ENCODE measurements at places on chromosomes 11 and 22.

DNA sequence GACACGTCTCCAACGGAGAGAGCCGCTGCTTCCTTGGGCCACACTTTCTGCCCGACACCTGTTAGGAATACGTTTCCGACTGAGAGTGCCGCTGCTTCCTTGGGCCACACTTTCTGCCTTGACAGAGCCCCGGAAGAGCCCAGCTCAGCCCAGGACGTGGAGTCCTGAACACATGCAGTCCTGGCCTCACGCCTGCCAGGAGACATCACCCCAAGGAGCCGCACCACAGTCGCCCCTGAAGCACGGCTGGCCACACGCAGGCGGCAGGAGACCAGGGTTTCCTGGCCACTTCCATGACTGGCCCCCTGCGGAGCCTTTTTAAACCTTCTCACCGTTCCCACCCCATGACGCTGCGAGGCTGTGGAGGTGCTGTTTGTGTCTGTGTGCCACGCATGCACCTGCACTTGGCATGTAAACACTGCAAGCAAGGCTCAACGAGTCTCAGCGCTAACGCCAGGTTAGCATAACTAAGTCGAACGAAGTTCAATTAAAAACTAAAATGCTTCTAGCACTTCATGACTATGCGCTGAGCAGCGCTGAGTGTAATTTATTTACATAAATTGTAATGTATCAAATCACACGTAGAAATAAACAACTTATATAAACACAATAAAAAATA, 8.8 kb downstream of the TOLLIP start:
- no peak for DNase-seq

- no peak for DNase-seq
These were observed 40.7 kb upstream of the CLMP start for GRCh38 chr11:123235656-123236261.

GRCh38 chr11:126034039-126034932, 28.4 kb downstream of the CDON start:
- no peak for DNase-seq

GRCh38 chr11:77090046-77090372, 12.6 kb upstream of the OMP start:
- DNase-seq, result no peak

- DNase-seq, result no peak
These were observed 81.2 kb downstream of the GUCY1A2 start for GRCh38 chr11:106937111-106937510.

DNA sequence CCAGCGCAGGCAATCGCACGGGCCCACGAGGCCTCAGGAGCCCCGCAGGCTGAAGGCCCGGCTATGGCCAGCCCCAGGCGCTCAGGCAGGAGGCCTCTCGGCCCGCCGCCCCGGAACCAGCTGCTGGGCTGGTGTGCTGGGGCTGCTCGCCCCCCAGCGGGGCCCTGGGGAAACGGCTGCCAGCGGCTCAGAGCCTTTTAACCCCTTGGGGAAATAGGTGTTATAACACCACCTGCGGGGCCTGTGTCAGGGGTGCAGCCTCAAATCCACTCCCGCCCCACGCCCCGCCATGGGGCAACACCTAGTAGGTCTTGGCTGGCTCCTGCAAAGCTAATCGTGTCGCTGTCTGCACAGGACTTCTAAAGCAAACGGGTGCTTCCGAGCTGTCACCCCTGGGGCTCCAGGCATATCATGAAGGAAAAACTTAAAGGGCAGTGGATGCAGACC, 237.4 kb downstream of the TTC28 start:
- DNase-seq, result no peak

- no peak for DNase-seq
These were observed 15.8 kb upstream of the EHD1 start for GRCh38 chr11:64894070-64894811.

DNA sequence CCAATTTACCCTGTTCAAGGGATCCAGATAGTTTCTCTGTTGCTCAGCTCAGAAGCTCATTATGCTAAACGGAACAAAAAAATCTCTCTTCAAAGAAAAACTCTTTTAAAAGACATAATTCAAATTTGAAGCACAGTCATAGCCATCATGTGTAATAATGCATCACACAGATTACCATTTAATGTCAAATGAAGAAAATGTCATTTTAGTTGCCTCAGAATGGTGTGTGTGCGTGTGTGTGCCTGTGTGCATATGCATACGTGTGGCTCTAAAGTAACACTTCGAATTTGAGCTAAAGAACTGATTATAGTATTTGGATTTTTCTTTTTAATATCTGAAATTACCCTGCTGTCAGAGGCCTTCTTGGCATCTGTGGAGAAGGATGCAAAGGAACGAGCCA, 9.9 kb downstream of the TTC12 start:
- DNase-seq, result no peak

DNA sequence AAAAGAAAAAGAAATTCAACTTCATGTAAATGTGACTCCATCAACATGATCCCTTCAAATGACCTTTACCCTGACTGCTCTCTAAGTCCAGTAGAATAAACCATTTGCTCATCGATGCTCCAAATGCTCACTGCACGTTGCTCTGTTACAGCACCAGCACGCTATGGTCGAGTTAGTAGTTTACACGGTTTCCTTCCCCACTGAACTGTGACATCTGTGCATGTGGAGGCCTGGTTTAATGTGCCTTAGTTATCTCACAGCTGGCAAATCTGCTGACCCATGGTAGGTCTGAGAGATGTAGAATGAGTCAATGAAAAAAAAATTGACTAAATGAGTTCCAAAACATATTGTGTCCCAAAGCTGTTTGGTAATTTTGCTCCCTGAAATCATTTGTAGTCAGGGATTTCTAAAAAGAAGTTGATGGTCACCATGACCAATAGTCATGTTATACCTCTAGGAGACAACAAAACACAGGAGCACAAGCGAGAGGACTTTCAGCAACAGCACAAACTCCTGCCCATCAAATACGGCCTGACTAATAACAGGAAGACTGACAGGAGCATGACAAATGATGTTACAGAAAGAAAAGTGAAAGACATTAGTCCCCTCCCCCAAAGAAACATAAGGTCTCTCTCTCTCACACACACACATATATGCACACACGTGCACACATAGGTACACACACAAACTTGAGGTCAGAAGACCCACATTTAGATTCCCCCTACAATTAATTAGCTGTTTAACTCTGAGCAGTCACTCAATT, 624.5 kb downstream of the OPCML start:
- DNase-seq, result no peak

DNA sequence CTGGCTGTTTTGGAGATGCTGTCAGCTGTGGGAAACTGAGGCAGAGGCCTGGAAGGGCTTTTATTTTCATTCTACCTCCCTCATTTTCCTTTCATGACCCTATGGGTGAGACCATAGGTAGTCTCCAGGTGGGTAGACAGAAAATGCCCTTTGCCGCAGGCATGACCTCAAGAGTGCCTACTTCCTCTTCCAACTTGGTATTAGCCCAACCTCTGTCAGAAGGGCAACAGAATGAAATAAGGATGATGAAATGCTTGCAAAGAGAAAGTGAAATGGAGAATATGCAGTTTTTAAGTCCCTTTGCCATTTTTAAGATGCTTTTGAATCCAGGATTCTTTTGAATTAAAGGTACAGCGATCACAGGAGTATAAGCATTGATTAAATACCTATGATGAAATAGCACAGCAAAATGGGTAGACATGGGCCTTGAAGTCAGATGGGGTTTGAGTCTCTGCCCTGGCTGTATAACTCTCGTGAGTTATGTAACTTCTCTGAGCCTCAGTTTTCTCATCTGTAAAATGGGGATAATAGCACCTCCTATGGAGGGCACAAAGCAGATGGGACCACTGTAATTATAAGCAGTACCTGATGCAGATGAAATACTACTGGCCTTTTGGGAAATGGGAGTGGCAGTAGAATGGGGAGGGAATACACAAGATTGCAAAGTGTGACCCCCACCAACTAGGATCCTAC, 3.7 kb downstream of the ASPHD2 start:
- no peak for DNase-seq

DNA sequence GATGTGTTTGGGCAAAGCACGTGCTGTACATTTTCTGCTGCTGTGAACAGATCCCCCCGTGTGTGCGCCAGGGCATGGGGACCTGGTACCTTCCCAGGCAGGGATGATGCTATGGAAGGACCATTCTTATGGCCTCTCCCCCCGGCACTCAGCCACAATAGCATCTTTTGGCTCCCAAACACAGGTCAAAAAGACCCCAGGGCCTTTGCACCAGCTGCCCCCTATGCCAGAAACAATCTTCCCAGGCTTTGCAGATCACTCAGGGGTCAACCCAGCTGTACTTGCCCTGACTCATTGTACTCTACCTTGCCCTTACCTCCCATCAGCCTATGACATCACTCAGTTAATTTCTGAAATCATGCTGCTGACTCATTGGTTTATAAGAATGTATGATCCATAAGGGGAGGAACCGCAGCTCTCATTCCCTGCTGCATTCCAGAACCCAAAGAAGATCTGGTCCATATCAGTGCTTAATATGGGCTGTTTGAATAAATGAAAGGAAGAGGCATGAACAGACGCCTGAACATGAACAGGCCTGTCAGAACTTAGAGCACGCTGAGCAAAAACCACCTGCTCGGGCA, 100.7 kb downstream of the CELSR1 start:
- DNase-seq, result no peak

DNA sequence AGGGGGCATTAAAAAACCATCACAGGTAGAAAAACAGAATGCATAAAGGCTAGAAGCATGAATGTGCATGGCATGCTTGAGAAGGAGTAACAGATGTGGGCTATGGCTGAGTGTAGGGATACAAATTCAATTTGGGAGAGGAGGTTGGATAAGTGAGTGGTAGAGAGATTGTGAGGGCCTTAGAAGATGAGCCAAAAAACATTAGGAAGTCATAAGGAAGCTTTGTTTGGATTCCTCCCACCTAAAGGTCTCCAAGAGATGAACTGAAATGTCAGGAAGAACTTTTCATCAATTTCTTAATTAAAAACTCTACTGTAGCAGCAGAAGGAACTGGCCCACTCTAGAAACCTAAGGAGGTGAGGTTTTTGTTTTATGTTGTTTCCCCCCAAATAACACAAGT, 41.2 kb upstream of the CSNK2A3 start:
- DNase-seq, result no peak

DNA sequence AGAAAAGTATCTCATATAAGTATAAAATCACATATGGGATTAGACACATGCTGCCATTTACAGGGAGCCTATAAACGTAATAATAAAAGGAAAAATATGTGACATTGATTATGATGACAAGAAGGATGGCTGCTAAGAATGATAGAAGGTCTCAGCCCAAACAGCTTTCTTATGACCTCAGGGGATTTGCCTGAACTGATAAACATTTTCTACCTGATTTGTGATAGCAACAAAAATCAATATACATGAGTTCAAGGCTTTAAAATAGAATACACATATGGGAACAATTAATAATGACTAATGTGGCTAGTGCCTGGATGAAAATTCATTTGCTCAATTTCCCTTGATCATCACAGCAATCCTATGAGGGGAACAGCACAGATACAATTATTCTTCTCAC, 636.8 kb upstream of the CCDC90B start:
- DNase-seq, result no peak

GRCh38 chr11:34266090-34266912, 91.5 kb downstream of the ABTB2 start:
- DNase-seq, result peak; percentile 84

DNA sequence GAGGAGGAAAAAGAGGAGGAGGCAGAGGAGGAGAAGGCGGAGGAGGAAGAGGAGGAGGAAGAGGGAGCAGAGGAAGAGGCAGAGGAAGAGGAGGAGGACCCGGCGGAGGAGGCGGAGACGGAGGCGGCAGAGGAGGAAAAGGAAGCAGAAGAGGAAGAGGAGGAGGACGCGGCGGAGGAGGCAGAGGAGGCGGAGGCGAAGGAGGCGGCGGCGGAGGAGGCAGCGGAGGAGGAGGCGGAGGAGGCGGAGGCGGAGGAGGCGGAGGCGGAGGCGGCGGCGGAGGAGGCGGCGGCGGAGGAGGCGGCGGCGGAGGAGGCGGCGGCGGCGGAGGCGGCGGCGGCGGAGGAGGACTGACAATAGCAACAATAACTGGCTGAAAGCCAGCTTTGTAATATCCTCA, 616.6 kb downstream of the TBC1D22A start:
- no peak for DNase-seq

GRCh38 chr22:23806837-23807236, 20.1 kb downstream of the SMARCB1 start:
- no peak for DNase-seq

- no peak for DNase-seq
These were observed 125.5 kb upstream of the PARVA start for GRCh38 chr11:12251666-12252560.

DNA sequence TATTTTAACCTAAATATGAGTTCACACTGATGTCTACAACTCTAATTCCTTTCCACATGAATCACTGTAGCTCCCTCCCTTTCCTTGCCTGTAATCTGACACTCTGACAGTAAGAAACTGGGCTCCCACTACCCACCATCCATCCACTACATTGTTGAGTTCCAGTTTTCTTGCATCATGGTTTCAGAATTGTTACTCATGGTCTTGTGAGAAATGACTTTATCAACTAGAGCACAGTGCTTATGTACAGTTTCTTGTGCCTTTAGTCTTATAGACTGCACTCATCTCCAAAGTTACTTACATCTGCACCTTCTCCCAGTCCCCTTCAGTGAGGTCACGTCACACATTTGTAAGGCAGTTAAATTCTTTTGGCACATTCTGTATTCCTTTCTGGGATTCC, 78.6 kb downstream of the RTL6 start:
- no peak for DNase-seq

- DNase-seq, result no peak
These were observed 101.1 kb upstream of the SLC22A12 start for GRCh38 chr11:64489831-64490441.

DNA sequence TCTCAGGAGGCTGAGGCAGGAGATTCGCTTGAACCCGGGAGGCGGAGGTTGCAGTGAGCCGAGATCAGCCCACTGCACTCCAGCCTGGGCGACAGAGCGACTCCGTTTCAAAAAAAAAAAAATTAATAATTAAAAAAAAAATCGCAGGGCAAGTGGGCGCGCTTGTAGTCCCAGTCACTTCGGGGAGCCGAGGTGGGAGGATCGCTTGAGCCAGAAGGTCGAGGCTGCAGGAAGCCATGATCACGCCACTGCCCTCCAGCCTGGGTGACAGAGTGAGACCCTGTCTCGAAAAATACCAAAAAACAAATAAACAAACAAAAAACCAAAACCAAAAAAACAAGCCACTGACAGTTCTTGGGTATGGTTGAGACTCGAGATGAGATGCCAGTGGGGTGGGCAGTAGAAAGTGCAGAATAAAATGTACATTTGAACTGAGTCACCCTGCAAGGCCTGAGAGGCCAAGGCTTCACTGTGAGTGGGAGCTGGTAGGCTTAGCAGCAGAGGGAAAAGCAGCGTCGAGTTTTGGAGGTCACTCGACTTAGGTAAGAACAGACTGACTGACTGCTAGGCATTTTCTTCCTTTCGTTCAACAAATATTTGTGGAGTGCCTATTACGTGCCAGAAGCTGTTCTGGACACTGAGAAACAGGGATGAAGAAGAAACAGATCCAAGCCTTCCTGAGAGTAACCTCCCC, 635 bp upstream of the LDHA start:
- DNase-seq, result no peak

DNA sequence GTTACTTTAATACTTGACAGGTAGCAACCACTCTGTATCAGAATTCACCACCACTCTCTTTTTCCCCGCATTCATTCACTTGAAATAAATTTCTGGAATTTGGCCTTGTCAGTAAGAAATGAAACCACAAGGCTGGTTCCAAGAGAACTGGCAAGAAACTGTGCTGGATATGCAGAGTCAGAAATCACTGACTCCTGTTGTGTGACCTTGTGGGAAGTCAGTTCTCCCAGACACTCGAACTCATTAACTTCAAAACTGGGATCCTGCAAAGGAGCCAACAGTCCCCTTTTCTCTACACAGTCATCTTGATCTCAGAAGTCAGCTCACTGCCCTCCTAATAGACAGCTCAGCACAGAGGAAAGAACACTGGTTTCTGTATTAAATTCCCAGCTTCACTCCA, 142.7 kb downstream of the LRRC4C start:
- no peak for DNase-seq
